Breast epithelium (tissue), 4 donors: ENCODE measurements at places on chromosomes 3 and 15.

DNA sequence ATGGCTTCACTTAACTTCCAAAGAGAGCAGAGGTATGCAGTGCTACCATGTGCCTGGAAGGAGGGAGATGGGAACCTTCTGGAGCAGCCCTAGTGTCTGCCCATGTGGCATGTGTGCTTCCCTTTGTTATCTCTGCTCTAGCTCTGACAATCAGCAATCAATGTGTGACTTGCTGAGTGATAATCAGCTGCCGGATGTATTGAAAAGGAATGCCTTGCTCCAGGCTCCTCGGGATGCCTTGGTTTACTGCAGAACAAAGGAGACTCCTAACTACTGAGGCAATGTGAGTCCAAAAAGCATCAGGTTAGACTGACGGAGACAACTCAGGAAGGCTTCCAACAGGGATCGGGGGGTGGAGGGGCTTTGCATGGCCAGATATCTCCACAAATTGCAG is 36.0 kb upstream of the CORO2B start:
- DNase-seq: no peak

DNA sequence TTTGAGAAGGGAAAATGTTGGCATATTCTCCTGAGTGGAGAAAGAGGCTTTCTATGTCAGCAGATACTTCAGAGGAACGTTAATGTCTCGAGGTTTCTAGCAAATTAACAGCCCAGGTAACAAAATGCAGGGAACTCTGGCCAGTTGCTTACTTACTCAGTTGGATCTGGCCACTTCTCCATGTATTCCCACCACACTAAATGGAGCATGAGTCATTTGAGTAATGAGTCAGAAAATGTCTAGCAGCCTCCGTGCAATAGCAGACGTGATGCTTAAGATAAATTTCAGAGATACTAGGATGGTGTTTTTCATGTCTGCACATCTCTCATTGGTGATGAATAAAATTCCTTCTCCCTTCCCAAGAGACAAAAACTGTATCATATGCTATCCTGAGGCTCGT is 671.5 kb downstream of the FHIT start:
- no peak for DNase-seq

DNA sequence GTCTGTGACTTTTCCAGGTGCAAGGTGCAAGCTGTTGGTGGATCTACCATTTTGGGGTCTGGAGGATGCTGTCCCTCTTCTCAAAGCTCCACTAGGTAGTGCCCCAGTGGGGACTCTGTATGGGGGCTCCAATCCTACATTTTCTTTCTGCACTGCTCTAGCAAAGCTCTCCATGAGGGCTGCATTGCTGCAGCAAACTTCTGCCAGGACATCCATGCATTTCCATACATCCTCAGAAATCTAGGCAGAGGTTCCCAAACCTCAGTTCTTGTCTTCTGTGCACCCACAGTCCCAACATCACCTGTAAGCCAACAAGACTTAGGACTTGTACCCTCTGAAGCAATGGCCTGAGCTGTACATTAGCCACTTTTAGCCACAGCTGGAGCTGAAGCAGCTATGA is 694.5 kb upstream of the BCHE start:
- no peak for DNase-seq

- DNase-seq: no peak
Observed at GRCh38 chr3:40660554-40660953, 135.8 kb downstream of the ZNF621 start.

- no peak for DNase-seq
Observed at GRCh38 chr15:23397779-23398178, 43.2 kb downstream of the GOLGA8S start.

- DNase-seq: no peak
Observed at GRCh38 chr3:42697289-42698051, 5.1 kb downstream of the HHATL start.

DNA sequence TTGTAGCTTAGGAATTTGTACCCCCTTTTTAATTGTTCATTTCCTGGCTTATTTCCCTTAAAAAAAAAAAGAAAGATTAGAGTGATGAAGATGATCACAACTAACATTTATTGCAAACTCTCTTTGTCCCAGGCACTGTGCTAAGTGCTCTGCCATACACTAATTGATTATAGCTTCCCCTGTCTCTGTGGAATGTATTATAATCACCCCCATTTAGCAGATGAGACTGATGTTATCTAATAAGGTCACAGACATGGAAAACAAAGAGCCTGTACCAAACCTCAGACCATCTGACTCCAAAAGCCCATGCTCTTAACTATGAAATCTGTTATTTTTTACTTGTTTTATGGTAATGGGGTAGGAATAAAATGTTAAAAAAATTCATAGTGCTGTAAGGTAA is 53.1 kb downstream of the TRAK1 start:
- no peak for DNase-seq

DNA sequence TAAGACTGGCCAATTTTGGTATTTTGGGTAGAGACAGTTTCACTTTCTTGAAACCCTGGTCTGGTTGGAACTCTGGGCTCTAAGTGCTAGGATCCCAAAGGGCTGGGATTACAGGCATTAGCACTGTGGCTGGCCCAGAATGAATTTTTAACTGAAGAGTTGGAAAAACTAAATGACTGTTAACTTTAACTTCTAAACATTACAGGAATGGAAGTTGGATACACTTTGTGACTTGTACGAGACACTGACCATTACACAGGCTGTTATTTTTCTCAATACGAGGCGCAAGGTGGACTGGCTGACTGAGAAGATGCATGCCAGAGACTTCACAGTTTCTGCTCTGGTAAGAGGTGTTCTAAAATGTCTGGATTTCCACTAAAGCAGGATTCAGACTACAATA is 3.5 kb downstream of the EIF4A2 start:
- no peak for DNase-seq

DNA sequence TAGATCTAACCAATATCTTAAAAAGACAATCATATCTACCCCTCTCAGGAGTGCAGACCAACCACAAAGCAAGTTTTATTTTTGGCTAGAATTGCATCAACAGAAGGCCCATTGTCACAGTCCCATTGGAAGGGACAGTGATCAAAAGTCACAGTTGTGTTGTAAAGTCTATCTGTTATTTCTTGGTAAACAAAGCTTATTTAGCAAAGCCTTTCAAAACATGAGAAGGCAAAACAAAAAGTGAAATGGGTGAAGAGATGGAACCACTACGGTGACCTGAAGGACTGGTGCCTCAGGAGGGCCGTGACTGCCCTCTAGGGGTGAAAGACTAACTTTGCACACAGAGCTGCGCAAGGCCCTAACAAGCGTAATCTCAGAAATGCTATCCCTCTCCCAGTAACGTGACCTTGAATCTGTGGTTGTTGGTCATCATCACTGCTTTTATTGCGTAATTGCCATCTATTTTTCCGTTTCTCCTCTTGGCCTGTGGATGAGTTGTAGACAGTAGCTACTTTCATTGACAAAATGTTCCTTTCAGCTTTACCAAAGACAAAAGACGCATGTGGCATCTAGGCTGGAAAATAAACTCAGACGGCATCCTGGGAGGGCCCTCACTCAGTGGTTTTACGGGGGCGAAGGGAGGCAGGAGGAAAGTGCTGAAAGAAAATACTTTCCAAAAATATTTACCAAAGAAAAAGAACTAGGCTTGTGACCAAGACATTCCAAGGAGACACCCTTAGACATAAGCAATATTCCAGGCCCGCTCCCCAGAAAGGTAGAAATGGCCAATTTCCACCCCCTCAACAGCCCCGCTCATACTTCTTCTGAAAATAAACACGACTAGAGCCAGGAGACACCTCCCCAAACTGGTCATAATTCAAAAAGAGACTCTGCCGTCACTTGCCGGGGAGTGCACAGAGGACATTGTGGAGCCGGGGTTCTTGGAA is 79.4 kb downstream of the FRMD4B start:
- DNase-seq: peak; percentile 60

- peak; percentile 89 for DNase-seq
Observed at GRCh38 chr15:66774001-66774814, 72.2 kb downstream of the SMAD6 start.

- DNase-seq: no peak
Observed at GRCh38 chr3:169494982-169495381, 168.5 kb downstream of the MECOM start.

- no peak for DNase-seq
Observed at GRCh38 chr3:56366641-56367162, 101.6 kb downstream of the ERC2 start.

GRCh38 chr3:27985369-27986035 is 255.9 kb upstream of the CMC1 start:
- DNase-seq: no peak

GRCh38 chr3:54901906-54902685 is 25.8 kb downstream of the LRTM1 start:
- DNase-seq: no peak

DNA sequence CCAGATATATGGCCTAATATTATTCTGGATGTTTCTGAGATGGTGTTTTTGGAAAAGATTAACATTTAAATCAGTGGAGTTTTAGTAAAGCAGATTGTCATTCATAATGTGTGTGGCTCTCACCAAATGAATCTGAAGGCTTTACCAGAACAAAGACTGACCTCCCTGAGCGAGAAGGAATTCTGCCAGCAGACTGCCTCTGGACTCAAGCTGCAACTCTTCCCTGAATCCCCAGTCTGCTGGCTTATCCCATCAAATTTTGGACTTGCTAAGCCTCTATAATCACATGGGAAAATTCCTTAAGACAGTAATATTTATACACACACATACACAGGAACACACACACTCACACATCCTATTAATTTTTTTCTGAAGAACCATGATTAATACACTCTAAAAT is 102.3 kb downstream of the FAM174B start:
- no peak for DNase-seq

GRCh38 chr15:40028193-40028592 is 10.8 kb downstream of the SRP14 start:
- no peak for DNase-seq

GRCh38 chr3:152328841-152329240 is 60.1 kb downstream of the MBNL1 start:
- DNase-seq: no peak

- DNase-seq: no peak
Observed at GRCh38 chr15:27575521-27575920, 523.6 kb downstream of the OCA2 start.

DNA sequence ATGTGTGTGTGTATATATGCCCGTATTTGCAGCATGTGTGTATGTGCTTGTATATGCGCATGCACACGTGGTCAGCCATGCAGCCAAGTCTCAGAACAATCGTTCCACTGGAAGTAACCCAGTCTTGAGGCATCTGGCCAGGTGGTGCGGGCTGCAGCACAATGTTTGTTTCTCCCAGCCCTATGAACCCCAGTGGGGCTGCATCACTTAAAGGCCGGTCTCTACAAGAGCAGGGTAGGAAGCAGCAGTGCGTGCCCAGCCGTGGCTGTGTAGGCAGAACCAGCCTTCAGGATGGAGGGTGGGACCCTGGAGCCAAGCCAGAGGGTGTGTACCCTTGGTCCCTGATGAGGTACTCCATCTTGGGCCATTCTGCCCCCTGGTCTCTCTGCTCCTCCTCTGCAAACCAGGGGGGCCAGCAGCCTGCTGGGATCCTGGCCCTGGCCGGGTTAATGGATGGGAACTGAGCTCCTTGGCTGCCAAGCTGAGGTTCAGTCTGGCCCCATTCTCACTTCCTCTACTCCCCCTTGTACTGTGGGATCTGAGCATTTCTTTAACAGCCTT is 11.8 kb downstream of the KLF13 start:
- peak; percentile 49 for DNase-seq

DNA sequence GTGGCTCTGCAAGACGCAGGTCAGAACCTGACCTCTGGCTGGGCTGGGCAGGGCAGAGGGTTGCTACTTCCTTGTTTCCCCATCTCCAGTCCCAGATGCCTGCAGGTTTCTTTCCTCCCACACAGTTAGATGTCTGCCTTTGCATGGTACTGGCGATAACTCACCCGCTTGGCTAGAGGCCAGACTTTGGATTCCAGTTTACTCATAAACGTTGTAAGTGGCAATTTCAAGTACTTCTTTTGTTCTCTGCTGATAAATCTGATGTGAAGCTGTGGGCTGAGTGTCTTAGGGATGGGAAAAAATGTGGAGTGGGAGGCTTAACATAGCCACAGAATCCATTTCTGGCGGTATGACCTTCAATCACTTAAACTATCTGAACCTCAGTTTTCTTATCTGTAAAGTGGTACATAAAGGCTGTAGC is 194.2 kb downstream of the EBLN2 start:
- DNase-seq: no peak

DNA sequence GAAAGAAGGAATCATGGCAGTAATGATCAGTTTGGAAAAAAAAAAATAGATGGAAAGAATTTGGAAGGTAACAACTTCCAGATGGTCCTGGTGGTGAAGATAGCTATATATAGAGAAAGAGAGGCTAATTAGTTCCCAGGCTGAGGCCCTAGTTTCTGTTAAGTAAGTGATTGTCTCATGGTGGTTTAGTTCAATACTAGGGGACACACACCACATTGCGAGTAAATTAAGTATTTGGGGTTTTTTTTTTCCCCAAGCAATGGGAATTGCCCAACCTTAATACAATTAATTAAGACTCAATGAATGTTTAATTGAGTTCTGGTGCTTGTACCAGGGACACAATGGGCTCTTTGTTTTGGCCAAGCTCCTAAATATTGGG is 143.8 kb upstream of the WNT5A start:
- DNase-seq: no peak

GRCh38 chr3:197023241-197023997 is 6.2 kb downstream of the MELTF start:
- DNase-seq: no peak

DNA sequence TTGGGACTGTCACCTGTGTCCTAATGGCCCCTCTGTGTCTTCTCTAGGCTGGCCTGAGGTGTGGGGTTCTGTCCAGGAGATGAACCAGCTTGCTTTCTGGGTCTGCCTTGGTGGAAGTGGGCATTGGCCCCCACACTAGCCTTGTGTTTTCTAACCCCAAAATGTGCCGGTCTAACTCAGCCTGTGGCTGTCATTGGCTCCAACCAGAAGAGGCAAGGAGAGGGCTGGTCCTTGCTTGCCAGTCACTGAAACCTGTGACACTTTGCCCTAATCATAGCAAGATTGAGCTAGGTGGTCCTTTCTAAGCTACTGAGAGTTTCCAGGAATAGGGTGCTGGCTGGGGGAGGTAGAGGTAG is 2.2 kb downstream of the C15orf39 start:
- no peak for DNase-seq

DNA sequence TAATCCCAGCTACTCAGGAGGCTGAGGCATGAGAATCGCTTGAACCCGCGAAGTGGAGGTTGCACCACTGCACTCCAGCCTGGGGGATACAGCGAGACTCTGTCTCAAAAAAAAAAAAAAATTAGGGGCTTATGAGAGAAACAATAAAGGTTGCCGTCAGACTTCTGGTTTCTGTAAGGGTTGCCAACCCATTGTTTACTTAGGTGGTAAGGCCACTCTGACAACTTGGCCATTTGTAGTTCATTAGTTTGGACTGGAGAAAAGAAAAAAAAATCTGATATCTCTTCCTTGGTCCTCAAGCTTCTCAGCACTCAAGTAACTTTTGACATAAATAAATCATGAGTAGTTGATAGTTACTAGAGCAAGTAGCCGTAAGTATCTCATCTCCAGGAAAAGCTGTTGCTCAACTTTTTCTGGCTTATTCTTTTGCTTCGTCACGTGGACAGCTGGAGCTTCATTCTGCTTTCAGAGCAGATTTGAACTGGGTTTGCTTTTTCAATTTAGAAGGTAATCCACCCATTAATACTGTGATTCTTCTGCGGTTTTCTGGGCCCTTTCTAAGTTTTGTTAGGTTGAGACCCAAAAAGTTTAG is 9.4 kb downstream of the SNX1 start:
- no peak for DNase-seq

- DNase-seq: no peak
Observed at GRCh38 chr3:5047764-5048419, 68.7 kb downstream of the BHLHE40 start.

- no peak for DNase-seq
Observed at GRCh38 chr3:66372681-66373350, 128.0 kb downstream of the LRIG1 start.

- peak; percentile 21 for DNase-seq
Observed at GRCh38 chr15:62389885-62390790, 225.1 kb upstream of the C2CD4B start.
